CD4-positive, alpha-beta T cell treated with Interleukin-15 for 1 hour (primary cell): ENCODE measurements at places on chromosomes 13 and 19.

GRCh38 chr19:46390121-46390858 lies 23.1 kb downstream of the CCDC8 start:
- no peak for DNase-seq

GRCh38 chr13:113933901-113934300 lies 40.0 kb downstream of the C13orf46 start:
- no peak for DNase-seq

DNA sequence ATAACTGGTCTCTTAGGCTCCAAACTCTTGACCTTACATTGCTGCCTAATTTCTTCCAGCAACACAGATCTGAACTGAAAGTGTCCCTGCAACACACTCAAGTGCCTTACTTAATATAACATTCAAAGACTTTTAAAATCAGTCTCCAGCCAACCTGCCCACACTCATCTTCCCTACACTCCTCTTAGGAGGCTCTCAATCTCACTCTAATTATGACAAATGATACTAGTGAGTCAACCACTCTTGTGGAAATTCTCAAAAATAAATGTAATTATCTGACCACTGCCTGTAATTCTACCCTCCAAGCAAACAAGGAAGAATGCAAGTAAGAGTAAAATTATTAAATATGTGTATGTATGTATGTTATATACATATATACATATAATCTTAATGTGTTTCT lies 348.1 kb upstream of the MIR17HG start:
- no peak for DNase-seq

GRCh38 chr19:42293540-42293939 lies 8.4 kb upstream of the PRR19 start:
- no peak for DNase-seq

DNA sequence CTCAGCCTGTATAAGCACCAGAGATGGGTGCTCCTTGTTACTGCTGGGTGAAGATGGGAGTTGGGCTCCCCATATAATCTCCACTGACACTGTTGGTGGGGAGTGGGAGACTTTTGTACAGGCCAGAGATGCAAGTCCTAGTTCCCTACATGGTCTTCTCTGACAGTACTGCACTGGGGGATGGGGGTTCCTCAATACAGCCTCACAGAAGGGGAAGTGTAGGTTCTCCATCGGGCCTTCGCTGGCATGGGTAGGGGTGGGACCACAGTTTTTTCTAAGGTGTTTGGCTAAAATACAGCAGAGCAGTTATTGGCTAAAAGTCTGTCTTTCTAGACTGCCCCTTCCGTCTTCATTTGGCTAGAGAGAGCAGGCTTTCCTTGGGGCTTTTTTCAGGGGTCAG lies 167.2 kb upstream of the SERP2 start:
- no peak for DNase-seq

DNA sequence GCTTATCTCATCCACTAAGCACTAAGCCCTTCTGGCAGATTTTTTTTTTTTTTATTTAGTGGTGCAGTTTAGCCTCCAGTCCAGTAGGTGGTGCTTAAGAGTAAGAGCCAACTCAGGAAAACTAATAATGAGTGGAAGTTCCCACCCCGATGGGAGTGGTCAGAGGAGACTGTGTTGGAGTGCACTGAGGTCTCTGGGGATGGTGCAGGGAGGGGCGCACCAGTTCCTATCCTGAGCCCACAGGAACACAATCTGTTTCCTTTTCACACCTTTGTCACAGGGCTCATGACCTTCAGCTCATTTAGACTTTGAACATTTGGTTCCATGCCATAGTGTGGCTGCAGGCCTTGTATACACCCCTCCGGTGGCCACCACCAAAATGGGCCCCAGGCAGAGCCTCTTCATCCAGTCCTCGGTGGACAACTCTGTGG lies 367.4 kb downstream of the SPRY2 start:
- DNase-seq: no peak

GRCh38 chr13:106597186-106597585 lies 29.2 kb upstream of the ARGLU1 start:
- DNase-seq: no peak

DNA sequence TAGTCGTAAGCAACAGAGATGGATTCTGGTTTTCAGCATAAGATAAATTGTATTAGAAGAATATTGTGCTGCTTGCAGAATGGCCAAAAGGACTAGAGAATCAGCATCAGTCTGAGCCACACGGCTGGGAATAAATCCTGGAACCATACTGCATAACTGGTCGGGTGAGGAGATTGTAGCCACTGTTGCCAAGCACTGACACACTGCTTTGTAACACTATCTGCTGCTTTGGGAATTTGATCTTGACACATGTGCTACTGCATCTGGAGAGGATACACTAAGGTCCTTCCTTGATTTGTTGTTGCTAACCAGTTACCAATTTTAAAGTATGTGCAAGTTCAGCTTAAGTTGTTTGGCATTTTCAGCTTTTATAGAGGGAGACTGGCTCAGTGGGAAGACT lies 1.9 kb downstream of the HNRNPA1L2 start:
- no peak for DNase-seq

- DNase-seq: no peak
These were observed 1707.9 kb upstream of the PRR20A start for GRCh38 chr13:55432814-55433213.
